ENCODE measurements at places on chromosomes 7 and 10. TPM values are rescaled to one million over a fixed set of nuclear protein-coding genes. Genes with fewer than 3 reads are reported as not detected.

FZD8 gene
- total RNA-seq, result 0.35 TPM

RGR gene
- total RNA-seq, result not detected

AZGP1 gene
- not detected for total RNA-seq

NPY gene
- total RNA-seq, result not detected

TECPR1 gene
- 60.7 TPM for total RNA-seq

WASHC2C gene
- total RNA-seq, result 28.2 TPM

MKX gene
- not detected for total RNA-seq

- no peak for DNase-seq
These were observed 9.0 kb upstream of the GNA12 start for GRCh38 chr7:2853147-2853546.

GRCh38 chr10:119211625-119212441, 4.5 kb downstream of the GRK5 start:
- DNase-seq, result peak; percentile 45

GRCh38 chr7:38307640-38308039, 34.2 kb upstream of the TARP start:
- no peak for DNase-seq

DNA sequence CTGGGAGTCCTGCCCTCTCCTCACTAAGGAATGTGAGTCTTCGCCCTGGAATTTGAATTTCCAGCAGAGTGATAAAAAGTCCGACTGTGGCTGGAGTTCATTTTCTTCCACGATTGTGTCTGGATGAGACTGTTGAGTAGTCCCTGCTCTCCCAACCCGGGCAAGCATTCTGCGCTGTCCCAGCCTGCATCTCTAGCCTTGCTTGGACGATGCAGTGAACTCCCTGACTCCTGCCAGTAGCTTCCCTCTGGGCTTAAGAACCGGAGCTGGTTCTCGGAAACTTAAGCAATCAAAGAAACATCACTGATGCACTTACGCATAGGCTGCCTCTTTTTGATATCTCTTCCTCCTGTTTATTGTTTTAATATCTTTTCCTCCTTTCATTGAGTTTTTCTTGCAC, 116.0 kb upstream of the FZD8 start:
- no peak for DNase-seq

GRCh38 chr7:35670856-35671569, 23.9 kb downstream of the HERPUD2 start:
- DNase-seq, result no peak

DNA sequence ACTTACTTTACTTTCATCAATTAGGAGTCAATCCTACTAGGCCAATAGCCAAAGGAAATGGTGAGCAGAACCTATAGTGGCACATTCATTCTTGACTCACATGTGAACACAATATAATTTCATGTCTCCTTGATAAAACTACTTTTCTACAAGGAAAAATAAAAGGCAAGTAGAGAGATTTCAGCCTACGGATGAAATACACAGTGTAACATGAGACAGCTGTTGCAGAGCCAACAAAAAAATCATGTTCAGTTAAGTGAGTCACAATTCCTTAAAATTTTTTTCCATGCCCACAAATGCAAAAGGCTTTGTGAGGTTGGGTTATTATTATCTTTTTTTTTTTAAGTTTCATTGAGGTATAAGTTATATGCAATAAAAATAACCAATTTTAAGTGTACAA, 54.8 kb downstream of the GPR141 start:
- no peak for DNase-seq

GRCh38 chr7:116527521-116527920, 2.7 kb downstream of the CAV1 start:
- no peak for DNase-seq

- no peak for DNase-seq
These were observed 651.8 kb downstream of the INHBA start for GRCh38 chr7:41051062-41051461.

DNA sequence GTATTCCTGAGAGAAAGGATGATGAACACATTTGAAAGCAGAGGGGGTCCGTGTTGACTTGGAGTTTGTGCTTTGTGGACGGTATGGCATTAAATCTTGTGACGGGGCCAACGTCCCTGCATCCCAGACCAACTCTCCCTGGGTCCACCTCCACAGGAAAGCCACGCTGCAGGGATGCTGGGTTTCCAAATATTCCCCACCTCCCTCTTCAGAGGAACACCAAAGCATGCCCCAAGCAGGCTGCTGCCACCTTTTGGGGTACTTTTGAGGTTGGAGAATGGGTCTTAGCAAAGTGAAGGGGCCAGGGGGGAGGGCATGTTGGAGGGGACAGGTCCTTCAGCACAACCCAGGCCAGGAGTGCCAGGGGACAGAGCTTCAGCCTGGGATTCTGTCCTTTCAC, 504.4 kb downstream of the TCERG1L start:
- DNase-seq, result peak; percentile 14

DNA sequence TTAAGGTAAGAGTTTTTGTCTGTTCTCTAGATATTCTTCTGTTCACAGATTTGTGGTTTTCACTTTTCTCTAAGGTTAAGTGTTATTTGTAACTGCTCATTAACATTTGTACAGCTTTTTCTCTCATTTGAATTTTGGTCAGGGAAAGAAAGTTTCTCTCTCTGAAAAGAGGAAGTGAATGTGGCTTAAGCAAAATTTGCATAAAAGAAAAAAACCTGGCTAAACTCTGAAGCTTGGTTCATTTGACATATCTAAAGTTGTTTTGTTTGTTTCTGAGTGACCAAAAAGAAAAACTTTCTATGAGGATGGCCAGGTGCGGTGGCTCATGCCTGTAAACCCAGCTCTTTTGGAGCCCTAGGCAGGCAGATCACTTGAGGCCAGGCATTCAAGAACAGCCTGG, 22.0 kb upstream of the SLC26A4 start:
- DNase-seq, result no peak

GRCh38 chr7:126079151-126079550, 1149.5 kb upstream of the POT1 start:
- DNase-seq, result no peak

- no peak for DNase-seq
These were observed 466.0 kb upstream of the GHITM start for GRCh38 chr10:83673316-83673715.

DNA sequence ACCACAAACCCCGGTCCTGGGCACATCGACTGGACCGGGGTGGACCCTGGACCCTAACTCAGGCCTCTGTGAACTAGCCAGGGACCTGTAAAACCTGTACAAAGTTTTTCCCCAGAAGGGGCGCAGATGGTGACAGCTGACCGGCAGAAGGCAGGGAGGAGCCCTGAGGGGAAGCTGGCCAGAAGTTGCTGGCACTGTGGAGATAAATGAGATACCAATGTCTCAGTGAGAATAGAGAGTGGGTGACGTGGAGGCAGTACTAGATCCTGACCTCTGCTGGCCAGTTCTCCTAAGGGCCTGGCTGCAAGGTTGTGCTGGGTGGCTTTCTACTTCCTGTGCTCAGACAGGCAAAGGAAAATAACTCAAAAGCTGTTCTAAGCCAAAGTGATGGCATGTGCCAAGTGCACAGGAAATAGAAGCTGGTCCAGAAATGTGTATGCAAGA, 10.6 kb upstream of the TSPAN14 start:
- peak; percentile 64 for DNase-seq

GRCh38 chr10:119859420-119860258, 13.0 kb downstream of the MCMBP start:
- DNase-seq, result no peak

- no peak for DNase-seq
These were observed 79.7 kb upstream of the LYZL2 start for GRCh38 chr10:30709229-30709628.

DNA sequence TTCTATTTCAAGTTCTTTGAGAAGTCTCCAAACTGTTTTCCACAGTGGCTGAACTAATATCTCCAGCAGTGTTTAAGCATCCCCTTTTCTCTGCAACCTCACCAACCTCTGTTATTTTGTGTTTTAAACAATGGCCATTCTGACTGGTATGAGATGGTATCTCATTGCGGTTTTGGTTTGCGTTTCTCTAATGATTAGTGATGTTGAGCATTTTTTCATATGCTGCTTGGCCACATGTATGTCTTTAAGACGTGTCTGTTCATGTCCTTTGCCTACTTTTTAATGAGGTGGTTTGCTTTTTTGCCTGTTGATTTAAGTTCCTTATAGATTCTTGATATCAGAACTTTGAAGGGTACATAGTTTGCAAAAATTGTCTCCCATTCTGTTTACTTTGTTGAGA, 156.6 kb upstream of the IMMP2L start:
- no peak for DNase-seq

DNA sequence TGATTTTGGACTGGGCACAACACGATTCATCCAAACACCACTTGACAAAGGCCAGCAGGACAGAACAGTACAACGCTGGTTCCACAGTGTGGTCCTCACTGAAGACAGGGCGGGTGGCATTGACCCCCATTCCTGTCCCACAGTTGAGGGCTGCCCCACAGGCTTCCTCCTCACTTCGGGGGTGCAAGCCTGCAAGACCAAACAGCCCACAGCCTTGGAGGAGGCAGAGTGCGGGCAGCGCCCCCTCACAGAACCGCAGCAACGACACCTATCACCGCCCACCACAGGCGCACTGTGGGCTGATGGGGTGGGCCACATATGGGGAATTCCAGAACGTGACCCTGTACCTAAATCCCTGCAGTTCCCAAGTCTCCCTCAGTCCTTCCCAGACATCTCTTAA, 70.6 kb downstream of the PTPRN2 start:
- no peak for DNase-seq

DNA sequence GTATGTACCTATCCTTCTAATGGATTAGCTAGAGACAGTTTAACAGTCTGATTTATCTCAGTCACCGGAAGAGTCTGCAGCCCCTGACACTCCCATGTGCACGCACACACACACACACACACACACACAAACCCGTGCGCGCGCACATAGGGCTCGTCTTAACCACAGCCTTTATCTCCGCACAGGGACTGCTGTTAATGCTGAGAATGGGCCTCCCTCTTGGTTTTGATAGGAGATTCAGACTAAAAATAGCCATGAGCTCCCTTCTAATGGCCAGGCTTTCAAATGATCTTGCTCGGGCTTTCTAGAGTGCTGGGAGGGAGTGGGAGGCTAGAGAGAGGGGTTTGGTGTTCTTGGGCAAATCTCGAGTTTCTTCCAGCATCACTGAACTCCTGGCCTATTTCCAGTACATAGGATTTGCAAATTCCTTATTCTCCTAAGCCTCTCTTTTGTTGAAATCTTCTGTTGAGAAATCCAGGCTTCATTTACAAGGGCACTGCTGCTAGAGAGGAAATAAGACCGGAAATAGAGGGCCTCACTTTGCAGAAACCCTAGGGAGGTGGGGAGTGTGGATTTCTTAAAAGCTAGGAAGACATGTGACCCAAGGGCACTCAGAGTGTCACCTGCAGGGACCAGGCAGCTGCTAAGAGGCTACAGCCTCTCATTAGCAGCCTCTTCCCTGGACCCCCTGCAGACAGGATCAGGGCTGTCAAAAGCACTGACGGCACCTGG, 2.4 kb downstream of the TMEM72 start:
- DNase-seq, result no peak
